NCI-H2081 treated with DMSO at 0.1 percent for 48 hours (cell line): ENCODE measurements at places on chromosomes 13 and 19.

DNA sequence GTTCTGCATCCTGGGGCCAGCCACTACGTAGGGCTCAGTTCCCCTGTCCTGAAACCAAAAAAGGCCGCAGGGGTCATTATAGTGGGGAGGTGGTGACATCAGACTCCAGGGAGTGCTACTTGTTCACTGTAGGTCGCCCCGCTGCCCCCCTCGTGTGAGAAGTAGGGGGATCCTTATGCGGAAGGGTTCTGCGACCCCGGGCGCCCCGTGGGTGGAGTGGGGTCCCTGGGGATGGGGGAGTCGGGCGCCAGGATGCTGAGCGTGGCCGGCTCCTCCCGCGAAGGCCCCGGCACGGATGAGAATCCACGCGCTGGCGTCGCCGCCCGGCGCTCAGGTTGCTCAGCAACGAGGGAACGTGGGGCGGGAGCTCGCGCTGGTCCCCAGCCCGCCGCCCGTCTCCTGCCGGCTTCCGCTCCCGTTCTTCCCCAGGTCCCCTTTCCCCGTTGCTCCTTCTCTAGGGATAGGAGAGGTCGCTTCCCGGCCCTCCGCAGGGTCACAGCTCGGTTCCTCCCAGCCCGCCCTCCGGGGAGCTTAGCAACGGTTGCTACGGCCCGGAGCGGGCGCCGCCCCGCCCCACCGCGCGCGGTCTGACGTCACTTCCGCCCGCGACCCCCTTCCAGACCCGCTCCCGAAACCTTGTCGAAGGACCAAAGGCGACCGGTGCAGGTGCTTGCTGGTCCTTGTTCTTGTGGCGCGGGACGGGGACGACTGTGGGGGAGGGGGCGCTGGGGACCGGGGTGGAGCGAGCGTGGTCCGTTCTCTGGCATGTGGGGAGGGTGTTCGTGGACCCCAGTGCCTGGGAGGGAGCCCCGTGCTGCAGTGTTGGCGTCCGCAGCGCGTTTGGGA lies at the start of gene NAT14:
Gene NAT14 (plus strand): TSS at position 596 of the 846 bp plus-strand sequence. CDS start 521 bp downstream, outside the sequence.
- DNase-seq, result no peak

GRCh38 chr19:8663920-8664670 lies 33.7 kb downstream of the NFILZ start:
- DNase-seq, result no peak

- no peak for DNase-seq
These were observed 41.4 kb upstream of the SERP2 start for GRCh38 chr13:44331912-44332851.

DNA sequence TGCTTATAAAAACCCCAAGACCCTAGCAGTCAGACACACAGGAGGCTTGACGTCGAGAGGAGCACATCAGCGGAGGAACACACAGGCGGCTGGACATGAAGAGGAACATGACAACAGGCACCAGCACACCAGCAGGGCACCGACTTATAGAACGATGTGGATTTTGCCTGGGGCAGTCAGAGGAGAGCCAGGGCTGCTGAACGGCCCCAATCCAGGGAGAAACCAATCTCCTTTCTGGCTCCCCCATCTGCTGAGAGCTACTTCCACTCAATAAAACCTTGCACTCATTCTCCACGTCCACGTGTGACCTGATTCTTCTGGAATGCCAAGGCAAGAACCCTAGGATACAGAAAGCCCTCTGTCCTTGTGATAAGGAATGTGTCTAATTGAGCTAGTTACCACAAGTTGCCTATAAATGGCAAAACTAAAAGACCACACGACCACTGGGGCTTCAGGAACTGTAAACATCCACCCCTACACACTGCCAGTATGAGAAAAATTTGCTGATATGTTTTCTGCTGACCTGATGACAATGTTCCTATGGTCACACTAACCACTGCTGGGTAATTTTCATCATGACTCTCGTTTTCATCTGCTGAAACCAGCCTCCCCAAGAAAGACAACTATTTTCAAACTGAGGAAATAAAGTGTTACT lies 35.8 kb upstream of the CEACAM21 start:
- no peak for DNase-seq

- DNase-seq, result no peak
These were observed 6.5 kb downstream of the PLPPR3 start for GRCh38 chr19:815079-815774.

DNA sequence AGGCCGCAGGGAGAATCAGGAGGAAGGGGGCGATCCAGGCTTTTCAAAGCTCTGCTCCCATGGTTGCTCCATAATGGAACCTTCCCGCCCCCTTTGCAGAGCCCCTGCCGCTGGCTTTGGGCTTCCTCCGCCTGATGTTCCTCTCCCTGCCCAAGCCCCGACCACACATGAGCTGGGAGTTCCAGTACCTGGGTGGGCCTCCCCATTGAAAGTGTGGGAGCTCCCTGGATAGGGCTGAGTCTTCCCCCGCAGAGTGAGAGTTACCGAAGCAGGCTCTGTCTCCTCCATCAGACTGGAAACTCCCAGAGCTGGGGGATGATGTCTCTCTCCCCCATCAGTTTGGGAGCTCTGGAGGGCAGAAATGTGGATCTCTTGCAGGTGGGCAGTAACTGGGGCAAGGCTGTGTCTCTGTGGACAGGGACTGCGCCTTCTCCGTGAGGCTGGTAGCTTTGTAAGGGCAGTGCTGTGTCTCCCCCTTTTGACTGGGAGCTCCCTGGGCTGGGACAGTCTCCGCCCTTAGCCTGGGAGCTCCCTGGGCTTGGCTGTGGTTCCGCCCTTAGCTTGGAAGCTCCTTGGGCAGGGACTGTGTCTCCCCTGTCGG lies 722 bp downstream of the DCAF15 start:
- DNase-seq, result no peak

DNA sequence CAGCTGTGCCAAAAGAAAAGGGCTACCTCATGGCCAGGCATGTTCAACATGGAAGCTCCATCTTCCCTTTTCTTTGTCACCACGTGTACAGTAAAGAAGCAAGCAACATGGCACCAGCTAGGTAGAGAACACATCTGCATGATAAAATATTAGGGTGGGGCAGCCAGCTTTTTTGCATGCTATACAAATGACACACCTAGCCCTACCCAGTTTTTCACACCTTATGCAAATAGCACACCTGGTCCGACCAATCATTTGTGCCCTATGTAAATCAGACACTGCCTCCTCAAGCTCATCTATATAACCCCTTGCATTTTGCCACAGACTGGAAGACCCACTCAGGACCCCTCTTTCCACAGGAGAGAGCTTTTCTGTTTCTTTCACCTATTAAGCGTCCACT lies 85.5 kb downstream of the STOML3 start:
- DNase-seq, result no peak

- DNase-seq, result no peak
These were observed 2.8 kb downstream of the PALM3 start for GRCh38 chr19:14059093-14059480.

DNA sequence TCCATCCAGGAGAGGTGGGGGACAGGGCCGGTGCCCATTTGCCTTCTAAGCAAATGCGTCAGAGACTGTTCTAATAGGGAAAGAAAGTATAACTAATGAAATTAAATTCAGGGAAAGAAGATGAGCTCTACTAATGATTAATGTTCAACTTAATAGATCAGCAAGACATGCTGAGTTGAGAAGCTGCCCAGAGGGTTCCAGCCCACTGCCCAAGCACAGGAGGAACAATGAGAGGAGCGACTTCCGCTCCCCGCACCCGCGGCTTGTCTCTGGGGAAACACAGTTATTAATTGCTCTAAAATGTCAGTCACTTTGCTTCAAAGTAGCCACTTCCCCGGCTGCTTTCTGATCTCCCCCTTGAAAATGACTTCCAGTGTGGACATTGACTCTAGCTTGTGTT lies 331.3 kb downstream of the UQCRFS1 start:
- DNase-seq, result no peak

- no peak for DNase-seq
These were observed 305.2 kb downstream of the MTUS2 start for GRCh38 chr13:29125191-29125933.

- DNase-seq, result no peak
These were observed 26.0 kb upstream of the UBAC2 start for GRCh38 chr13:99174533-99175100.

GRCh38 chr13:71368336-71368735 lies 498.7 kb downstream of the DACH1 start:
- DNase-seq, result no peak

GRCh38 chr13:106536244-106537034 lies 977 bp upstream of the EFNB2 start:
- no peak for DNase-seq

DNA sequence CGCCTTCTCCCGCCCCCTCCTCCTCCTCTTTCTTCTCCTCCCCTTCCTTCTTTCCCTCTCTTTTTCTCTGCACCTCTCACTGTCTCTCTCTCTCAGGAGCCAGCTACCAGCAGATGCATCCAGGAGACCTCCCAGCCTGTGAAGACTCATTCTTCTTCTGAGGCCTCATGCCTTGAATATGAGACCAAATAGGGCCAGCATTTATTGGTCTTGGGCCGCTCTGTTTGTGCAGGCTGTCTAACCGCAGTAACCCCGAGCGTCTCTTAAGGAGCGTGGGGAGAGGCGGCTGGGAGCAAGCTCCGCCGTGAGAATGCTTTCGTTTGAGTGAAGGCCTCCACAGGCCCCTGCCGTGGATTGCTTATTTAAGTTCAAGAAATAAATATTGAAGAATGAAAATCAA lies 167.0 kb downstream of the NUFIP1 start:
- no peak for DNase-seq

DNA sequence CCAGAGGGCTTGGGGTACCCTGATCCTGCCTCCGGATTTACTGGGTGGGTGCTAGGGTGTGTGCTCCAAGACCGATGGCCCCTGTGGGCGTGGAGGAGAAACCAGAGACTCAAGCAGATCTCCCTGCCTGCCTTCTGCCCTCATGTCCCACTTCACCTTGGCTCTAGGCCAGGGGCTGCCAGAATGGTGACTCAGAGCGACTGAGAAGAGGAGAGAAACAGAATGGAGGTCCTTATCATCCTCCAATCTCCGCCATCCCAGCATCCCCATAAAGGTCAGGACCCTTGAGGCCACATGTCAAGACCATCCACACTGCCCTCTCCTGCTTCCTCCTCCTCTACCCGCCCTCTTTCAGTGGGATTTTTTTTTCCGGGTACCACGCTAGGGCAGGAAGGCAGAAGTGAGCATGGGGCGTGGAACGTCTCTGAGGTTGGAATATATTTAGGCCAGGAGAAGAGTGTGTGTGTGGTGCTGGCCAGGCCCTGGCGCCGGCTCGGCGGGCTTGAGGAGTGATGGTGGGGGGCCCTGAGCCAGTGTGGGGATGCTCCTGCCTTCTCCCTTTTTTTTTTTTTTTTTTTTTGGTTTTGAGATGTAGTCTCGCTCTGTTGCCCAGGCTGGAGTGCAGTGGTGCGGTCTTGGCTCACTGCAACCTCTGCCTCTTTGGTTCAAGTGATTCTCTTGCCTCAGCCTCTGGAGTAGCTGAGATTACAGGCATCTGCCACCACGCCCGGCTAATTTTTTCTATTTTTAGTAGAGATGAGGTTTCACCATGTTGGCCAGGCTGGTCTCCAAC lies 22.3 kb downstream of the IER2 start:
- DNase-seq, result no peak

- no peak for DNase-seq
These were observed 78.5 kb downstream of the PCDH9 start for GRCh38 chr13:67151652-67152051.

DNA sequence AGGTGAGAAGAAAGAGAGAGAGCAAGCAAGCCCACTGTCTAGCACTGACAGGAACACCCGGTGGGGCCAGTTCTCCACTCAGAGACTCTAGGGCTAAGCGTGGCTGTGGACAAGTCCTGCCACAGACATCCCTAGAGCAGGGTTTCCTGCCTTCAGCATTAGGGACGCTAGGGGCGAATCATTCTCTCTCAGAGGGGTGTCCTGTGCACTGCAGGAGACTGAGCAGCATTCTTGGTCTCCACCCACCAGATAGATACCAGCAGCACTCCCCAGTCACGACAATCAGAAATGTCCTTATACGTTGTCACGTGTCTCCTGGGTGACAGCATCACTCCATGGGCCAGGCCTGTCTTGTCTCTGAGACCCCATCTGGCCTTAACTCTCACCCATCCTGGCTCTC lies 1.5 kb downstream of the OR10H1 start:
- DNase-seq, result no peak

GRCh38 chr13:75513271-75513670 lies 24.4 kb downstream of the COMMD6 start:
- no peak for DNase-seq

DNA sequence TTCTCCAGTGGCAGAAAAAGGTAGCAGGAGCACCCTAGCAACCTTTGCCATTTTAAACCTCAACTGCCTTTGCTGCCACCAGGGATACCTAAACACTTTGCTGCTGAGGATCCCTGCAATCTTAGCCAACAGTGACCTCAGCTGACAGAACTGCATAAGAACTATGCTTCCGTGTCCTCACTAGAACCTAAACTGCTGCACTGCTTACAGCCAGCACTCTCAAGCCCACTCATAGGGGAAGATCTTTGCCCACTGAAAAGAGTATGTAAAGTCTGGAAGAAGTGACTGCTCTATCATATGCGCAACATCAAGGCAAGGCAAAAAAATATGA lies 270.0 kb upstream of the PCDH20 start:
- no peak for DNase-seq

- DNase-seq, result no peak
These were observed 4.3 kb downstream of the NDFIP2 start for GRCh38 chr13:79485014-79485811.

- peak; percentile 7 for DNase-seq
These were observed 98.3 kb upstream of the KLF5 start for GRCh38 chr13:72960541-72960940.

DNA sequence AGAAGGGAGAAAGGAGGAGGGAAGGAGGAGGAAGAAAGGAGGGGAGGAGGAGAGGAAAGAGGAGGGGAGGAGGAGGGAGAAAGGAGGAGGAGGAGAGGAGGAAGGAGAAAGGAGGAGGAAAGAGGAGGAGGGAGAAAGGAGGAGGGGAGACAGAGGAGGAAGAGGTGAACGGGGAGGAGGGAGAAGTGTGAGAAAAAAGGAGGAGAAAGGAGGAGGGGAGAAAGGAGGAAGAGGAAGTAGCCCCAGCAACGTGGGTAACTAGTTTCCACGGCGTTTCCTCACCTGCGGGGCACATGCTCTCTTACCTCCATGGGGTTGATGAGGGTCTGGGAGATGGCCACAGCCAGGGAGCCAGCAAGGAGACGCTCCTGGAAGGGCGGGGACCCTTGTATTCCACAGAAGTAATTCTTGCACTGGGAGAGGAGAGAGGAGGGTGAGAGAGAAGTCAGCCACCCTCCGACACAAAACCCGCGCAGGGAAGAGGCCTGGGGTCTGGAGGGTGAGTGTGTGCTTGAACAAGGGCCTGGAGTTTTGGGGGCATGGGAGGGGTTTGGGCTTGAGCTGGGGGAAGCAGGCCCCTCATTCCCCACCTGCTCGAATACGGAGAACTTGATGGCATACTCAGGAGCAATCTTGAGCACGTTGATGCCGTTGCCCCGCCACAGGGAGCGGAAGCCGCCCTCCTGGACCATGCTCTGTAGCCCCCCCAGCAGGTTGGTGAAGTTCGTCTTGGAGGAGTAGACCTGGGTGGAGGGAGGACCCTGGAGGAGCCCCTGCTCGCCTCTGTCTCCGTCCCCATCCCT lies 3.9 kb downstream of the SLC25A41 start:
- no peak for DNase-seq
